Muscle of leg (tissue), 16 donors: ENCODE measurements at places on chromosomes 4 and X.

GRCh38 chr4:189235599-189235998, 705.1 kb upstream of the FRG1 start:
- H3K36me3 ChIP-seq = no peaks in the 10 kb centered on the region
- H3K4me1 ChIP-seq = no peaks in the 10 kb centered on the region
- DNase-seq = no peak
- H3K27ac ChIP-seq = no peak overlapping the region
- H3K27me3 ChIP-seq = no peaks in the 10 kb centered on the region

- DNase-seq = no peak
- H3K4me3 ChIP-seq = no peak overlapping the region
- no peaks in the 10 kb centered on the region for H3K36me3 ChIP-seq
- peaks cover 12% of the 10 kb centered on the region for H3K4me1 ChIP-seq
- H3K27ac ChIP-seq = no peak overlapping the region
Measured at GRCh38 chr4:151808120-151808529, 47.3 kb upstream of the GATB start.

DNA sequence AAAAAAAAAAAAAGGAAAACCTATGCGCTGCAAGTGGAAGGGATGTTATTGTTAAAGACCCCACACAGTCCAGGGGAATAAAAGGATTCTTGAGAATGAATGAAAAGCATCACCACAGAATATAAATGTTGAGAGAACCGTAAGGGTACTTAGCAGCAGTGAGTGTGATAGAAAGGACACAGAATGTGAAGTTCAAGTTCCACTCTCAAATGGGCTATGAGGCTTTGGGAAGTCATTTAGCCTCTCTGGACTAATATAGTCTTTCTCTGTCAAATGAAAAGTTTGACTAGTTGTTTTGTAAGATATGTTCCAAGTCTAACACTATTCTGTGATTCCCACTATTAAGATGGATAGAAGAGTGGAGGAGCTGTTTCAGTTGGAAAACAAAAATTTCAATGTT, 35.8 kb upstream of the MAML3 start:
- no peak for DNase-seq
- no peaks in the 10 kb centered on the region for H3K36me3 ChIP-seq
- no peaks in the 10 kb centered on the region for H3K4me1 ChIP-seq
- no peaks in the 10 kb centered on the region for H3K27me3 ChIP-seq

- peak; percentile 36 for DNase-seq
- H3K4me3 ChIP-seq = peak overlapping the region; percentile 18
- H3K27me3 ChIP-seq = peaks cover 41% of the 10 kb centered on the region
- H3K27ac ChIP-seq = no peak overlapping the region
- peaks cover 13% of the 10 kb centered on the region for H3K4me1 ChIP-seq
- H3K36me3 ChIP-seq = no peaks in the 10 kb centered on the region
Measured at GRCh38 chrX:129781134-129781672, 1.5 kb downstream of the SASH3 start.

DNA sequence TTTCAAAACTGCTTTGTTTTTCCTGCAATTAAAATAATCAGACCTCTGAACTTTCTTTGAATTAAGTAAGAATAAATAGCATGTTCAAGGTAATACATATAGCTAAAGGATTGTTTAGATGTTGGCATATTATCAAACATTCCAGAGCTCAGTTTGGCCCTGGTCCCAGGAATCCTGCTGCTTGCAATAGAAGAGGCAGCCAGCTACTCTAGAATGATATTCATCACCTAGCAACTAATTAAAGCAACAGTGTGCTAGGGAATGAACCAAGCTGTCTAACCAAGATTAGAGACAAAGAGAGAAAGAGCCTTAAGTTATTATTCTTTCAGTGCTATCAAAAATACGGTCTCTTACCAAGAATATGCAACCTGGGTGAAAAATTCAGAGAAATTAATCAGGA, 460.9 kb downstream of the GABRG1 start:
- peaks cover 5% of the 10 kb centered on the region for H3K4me1 ChIP-seq
- H3K36me3 ChIP-seq = no peaks in the 10 kb centered on the region
- H3K4me3 ChIP-seq = no peak overlapping the region
- H3K27me3 ChIP-seq = no peaks in the 10 kb centered on the region
- DNase-seq = peak; percentile 90

- H3K4me3 ChIP-seq = no peak overlapping the region
- H3K4me1 ChIP-seq = no peaks in the 10 kb centered on the region
- no peak overlapping the region for H3K27ac ChIP-seq
- no peaks in the 10 kb centered on the region for H3K27me3 ChIP-seq
- no peak for DNase-seq
Measured at GRCh38 chr4:152892974-152893373, 43.1 kb upstream of the FHDC1 start.

DNA sequence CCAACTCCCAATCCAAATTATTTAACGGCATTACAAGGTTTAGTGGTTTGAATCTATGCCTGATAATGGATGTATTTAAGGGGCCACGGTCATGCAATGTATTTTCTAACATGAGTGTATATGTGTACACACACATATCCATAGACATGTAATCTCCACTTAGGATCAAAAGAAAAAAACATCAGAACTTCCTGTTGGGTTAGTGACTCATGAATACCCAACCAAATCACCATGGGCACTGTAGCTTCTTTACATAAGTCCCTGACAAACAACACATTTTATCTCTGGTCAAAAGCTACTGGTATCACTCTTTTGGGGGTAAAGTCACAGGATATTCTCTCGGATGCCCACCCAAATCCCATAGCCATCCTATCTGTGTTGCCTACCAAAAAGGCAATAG, 36.5 kb upstream of the TFDP3 start:
- H3K4me3 ChIP-seq = no peak overlapping the region
- H3K4me1 ChIP-seq = no peaks in the 10 kb centered on the region
- no peak for DNase-seq
- H3K36me3 ChIP-seq = no peaks in the 10 kb centered on the region

- no peak overlapping the region for H3K4me3 ChIP-seq
- no peaks in the 10 kb centered on the region for H3K27me3 ChIP-seq
- H3K36me3 ChIP-seq = no peaks in the 10 kb centered on the region
- H3K27ac ChIP-seq = peak overlapping the region; percentile 84
- DNase-seq = peak; percentile 96
- peaks cover 9% of the 10 kb centered on the region for H3K4me1 ChIP-seq
Measured at GRCh38 chr4:143282211-143282707, 54.4 kb upstream of the GAB1 start.
